ENCODE measurements at places on chromosomes 2 and 18. TPM values are rescaled to one million over a fixed set of nuclear protein-coding genes. Genes with fewer than 3 reads are reported as not detected.

The C18orf32 gene
- 15.5 TPM for total RNA-seq

The SERPINB12 gene
- total RNA-seq, result not detected

The PTCD3 gene
- 196 TPM for total RNA-seq

The TMEM178A gene
- total RNA-seq, result 1.0 TPM

The CPO gene
- total RNA-seq, result 0.17 TPM

The ABCG8 gene
- not detected for total RNA-seq

The FAM210A gene
- total RNA-seq, result 22.0 TPM

Data from smooth muscle cell of trachea (primary cell).